ENCODE measurements at places on chromosomes 2 and 18.
A peak's percentile ranks its signal among the peaks of the same experiment; 100 is the strongest.

DNA sequence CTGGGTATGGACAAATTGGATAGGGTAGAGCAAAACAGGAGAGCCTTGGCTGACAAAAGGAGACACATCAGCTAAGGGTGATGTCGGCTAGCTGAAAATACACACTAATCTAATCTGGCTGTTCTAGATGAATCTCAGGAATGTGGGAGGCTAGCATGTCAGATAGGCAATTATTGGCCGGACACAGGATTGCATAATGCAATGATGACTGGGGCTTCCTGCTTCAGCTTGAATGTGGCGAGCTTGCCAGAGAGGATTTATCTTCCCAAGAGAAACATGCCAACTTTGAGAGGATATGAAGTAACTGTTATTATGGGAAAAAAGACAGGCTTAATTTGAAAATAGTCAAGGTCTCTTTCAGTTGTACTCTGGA is 102.4 kb downstream of the TRIB2 start:
- no peak for DNase-seq

DNA sequence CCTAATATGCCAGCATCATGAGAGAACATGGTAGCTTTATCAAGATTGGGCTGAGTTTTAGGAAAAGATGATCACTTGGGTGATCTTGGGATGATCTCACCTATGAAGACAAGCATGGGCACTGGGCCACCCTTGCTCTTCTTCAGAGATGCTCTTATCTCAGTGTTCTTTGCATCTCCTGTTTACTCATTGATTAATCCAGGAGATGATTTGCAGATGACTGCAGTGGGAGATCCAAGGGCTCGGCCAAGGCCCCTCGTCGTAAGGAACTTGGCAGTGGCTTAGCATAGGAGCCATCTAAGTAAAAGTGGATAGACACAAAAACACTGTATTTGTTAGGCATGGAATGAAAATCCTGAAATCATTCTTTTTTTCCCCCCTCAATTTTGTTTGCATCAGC is 228.4 kb downstream of the FHOD3 start:
- no peak for DNase-seq

- no peak for DNase-seq
These were observed 18.0 kb downstream of the SNRNP200 start for GRCh38 chr2:96287273-96287856.

GRCh38 chr2:191341436-191341835 is 96.2 kb downstream of the MYO1B start:
- DNase-seq: no peak

GRCh38 chr2:233081232-233081730 is 21.1 kb downstream of the INPP5D start:
- DNase-seq: no peak

DNA sequence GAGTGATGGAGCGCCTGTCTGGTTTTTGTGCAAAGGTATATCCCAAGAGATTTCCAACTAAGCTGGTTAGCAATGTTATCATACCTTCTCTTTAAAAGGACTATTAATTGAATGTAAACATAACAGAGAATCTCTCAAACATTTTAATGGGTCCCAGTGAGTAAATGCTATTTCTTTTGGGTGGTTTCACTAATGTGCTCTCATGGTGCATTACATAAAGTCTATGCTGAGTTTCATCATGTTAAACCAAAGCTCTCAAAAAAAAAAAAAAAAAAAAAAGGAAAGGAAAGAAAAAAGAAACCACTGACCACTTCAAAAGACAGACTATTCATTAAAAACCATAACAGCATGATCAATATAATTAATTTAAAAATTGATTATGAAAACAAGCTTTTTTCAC is 119.1 kb upstream of the SCN1A start:
- DNase-seq: no peak

- DNase-seq: no peak
These were observed 681.6 kb upstream of the KLHL29 start for GRCh38 chr2:22703286-22703920.

- DNase-seq: no peak
These were observed 136.8 kb downstream of the WDSUB1 start for GRCh38 chr2:159149747-159150146.

DNA sequence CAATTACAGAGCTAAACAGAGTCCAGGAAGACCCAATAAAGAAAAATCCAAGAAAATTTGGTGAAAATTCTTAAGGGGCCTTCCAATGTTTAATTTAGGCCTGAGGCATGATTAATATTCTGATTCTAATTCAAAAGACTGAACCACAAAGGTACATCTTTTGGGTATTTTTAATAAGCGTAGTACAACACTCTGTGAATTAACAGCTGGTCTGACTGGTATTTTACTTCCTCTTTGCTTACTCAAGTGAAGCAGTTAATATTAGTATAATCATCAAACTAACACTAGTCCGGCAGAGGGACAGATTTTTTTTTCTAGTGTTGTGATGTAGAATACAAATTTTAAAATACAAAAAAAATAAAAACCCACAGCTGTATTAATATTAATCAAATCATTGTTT is 652.9 kb downstream of the NR4A2 start:
- DNase-seq: no peak

- DNase-seq: no peak
These were observed 36.7 kb downstream of the ADCYAP1 start for GRCh38 chr18:941331-941730.

DNA sequence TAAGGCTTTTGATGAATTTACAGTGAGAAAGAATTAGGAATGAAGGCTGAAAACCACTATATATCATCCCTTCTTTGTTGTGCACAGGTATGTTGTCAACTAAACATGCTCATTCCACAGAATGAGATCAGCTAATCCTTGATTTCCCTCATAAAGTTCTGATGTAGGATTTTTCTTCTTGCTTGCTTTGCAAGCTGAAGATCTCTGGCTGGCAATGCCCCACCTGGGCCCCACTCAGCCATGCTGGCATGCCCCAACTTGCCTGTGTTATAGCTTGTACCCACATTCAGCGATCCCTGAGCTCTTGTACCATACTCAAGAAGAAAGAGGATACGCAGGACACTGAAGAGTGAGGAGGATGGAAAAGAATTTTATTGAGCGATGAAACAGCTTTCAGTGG is 18.0 kb upstream of the SERPINB11 start:
- DNase-seq: no peak

- no peak for DNase-seq
These were observed 109.0 kb downstream of the SETBP1 start for GRCh38 chr18:44789710-44790109.

- DNase-seq: no peak
These were observed 308.4 kb upstream of the MYT1L start for GRCh38 chr2:2639251-2640139.

DNA sequence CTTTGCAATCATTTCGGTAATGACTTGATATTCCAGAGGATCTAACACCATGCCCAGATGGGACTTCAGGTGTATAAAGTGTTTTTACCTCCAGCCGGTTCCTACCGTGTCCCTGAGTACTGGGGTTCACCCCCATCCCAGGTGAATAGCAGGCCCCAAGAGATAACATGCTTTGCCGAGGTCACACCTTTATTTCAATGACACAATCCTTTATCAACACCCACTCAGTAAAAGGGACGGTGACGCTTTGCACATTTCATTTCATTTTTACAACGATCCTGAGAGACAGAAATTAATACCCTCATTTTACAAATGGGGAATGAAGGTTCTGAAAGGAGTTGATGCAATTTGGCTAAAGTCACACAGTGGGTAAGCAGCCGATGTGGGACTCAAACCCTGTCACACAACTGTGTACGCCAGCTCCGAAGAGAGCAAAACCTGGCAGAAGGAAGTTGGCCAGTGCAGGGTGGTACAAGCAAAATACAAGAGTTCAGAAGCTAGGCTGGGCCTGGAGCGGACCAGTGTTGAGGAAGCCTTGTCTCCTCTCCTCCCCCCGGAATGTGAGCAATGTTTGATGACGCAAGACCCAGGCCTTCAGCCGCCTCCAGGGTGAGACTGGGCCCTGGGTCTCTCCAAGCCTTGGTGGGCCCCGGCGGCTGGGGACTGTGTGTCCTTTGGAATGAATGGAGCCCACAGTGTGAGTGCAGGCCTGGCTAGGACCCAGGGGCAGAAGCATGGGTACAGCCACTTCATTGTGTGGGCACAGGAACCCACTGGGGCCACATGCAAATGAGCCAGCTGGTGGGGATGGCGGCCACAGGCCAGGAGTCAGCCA is 139.6 kb upstream of the MYCN start:
- no peak for DNase-seq

DNA sequence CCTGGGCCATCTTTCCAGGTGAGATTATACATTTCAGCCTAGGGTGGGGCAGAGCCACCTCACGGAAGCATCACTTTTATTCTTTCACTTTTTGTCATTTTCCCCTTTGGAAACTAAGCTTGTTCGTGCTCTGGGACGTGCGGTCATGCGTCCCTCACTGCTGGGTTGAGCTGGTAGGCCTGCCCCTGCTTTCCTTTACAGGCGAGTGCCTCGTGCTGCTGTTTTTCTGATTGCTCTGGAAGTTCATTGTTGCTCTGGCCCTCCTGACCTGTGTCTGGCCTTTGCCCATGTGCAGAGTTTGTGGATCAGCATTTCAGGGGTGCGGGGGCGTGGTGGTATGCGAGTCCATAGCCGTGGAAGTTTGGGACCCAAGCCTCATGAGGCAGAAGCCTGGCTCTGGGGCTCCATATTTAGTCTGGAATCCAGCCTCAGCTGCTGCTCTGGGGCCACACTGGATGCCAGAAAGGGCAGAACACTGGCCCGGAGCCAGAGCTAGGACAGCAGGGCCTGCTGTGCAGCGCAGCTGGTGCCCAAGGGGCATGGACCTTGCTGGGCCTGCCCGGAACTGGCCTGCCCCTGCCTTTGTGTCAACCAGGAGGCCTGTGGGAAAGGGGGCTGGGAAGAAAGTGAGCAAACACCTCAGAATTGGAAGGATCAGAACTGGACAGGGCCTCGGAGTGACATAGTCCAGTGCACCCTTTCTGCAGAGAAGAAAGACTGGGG is 51.1 kb downstream of the CTIF start:
- DNase-seq: no peak

DNA sequence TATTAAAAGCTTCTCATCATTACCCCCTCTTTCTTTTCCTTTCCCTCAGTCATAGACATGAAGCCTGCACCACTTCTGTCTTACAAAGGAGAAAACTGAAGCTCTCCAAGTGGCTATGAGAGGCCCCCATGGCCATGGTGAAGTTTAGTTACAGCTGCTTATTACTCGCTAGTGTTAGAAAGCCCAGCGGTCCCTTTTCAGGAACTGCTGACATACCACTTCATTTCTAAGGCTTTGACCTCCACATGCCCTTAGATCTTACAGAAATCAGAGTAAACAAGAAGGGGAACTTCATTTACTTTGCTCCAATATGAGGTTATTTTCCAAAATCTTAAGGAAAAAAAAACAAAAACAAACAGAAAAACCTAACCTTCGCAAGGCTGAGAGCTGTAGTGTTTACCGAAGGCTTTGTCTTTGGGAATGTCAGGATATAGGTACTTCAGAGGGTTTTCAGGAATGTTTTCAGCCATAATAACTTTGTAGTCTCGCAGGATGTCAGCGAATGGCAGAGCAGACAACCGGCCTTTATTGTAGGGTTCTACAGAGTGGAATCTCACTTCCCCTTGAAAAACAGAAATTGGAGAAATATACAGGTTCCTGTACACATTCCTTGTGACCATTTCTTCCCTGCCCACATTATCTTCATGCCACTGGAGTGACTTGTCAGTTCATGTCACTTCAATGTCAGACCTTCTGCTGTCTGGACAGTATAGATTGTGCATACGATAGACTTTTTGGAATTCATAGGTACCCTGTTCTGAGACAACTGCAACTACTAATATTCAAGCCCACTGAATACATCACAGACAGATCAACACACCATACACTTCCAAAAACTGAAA is 18.8 kb upstream of the STAT1 start:
- no peak for DNase-seq

DNA sequence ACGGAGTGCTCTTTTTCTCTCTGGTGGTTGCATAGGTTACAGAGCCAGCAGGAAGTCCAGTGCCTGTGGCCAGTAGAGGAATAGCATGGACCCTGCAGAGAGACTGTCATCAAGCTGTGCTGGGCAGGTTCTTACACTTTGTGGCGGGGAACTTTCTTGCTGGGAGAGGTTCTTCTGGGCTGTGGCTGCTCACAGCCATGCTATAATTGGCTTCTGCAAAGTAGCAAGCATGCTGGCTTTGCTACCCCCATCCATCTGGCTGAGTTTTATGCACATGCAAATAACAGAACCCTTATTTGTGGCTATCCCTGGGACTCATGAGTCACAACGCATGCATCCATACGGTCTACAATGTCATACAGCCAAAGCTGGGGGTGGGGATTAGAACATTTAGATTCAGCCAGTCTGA is 68.9 kb downstream of the PLCL1 start:
- peak; percentile 7 for DNase-seq

DNA sequence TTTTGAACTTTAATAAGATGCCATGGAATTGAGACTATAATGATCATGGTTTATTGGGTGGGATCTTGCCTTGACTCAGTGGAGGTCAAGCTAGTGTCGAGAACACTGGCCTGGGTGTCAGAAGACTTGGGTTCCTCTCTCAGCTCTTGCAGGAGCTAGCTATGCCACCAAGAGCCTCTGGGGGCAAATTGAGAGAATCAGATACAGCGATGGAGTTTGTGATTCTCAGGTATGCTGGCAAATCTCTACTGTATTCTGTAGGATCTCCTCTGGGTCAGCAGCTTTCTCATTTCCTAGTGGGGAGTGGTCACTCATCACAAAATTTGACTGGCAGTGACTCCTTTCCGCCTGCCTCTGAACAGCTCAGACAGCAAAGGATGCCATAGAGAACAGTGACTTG is 477.0 kb downstream of the RNF144A start:
- no peak for DNase-seq

DNA sequence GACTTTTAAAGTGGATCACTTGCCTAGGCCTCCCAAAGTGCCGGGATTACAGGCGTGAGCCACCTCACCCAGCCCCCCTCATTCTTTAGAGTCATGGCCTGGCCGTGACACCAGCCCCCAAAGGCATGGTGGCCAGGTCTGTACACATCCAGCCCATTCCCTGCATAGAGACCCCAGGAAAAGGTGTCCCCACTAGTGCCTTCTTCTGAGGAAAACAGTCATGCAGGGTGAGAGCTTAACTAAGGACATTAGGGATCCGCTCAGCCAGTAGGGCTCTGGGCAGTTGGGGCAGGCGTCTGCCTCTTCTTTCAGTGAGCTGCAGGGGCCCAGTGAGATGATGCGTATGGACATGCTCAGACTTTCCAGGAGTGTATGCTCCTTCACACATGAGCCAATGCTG is 5.7 kb upstream of the AMER3 start:
- DNase-seq: no peak

GRCh38 chr18:46340716-46341115 is 236.5 kb downstream of the HAUS1 start:
- no peak for DNase-seq

GRCh38 chr18:8329186-8329771 is 280.0 kb upstream of the RAB12 start:
- no peak for DNase-seq

GRCh38 chr2:161946489-161947107 is 127.4 kb downstream of the DPP4 start:
- peak; percentile 82 for DNase-seq

- no peak for DNase-seq
These were observed 217.9 kb upstream of the ITGA4 start for GRCh38 chr2:181239201-181239799.

Data from NCI-H1694 treated with DMSO at 0.1 percent for 48 hours (cell line).